ENCODE measurements at places on chromosomes 3 and 15.

GRCh38 chr3:170429050-170429449 is 10.4 kb downstream of the CLDN11 start:
- no peak for ATAC-seq

DNA sequence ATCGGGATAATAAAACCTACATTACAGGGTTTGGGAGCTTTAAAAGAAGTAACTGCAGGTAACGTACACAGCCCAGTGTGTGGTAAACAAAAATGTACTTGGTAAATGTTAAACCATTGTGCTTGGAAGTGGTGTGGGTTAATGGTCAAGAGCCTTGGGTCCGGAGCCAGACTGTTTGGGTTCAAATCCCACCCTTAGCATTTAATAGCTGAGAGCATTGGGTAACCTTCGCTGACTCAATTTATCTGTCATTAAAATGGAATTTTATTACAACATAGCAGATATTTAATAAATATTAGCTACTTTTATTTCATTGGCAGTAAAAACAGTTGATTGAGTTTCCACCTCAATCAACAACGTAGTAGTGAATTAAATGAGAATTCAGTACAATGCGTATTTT is 1.5 kb downstream of the FSTL1 start:
- no peak for ATAC-seq

GRCh38 chr3:72959336-72959735 is 37.3 kb upstream of the PPP4R2 start:
- no peak for ATAC-seq

DNA sequence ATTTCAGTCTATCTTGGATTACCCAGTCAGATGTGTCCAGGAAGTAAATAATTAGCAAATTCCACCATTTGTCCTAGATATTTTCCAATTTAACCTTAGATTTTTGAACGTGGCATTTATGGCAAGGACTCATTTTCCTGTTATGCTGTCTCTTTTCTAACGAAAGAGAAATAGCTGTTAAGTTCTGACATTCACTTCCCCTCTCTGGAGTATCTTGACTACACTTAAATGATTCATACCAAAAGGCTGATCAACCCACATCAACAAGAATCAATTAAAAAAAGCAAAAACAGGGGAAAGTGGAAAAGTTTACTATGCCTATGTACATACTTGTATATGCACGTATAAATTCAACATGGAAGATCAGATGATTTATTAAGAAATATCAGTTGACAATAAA is 149.9 kb downstream of the FRMD5 start:
- ATAC-seq = no peak

DNA sequence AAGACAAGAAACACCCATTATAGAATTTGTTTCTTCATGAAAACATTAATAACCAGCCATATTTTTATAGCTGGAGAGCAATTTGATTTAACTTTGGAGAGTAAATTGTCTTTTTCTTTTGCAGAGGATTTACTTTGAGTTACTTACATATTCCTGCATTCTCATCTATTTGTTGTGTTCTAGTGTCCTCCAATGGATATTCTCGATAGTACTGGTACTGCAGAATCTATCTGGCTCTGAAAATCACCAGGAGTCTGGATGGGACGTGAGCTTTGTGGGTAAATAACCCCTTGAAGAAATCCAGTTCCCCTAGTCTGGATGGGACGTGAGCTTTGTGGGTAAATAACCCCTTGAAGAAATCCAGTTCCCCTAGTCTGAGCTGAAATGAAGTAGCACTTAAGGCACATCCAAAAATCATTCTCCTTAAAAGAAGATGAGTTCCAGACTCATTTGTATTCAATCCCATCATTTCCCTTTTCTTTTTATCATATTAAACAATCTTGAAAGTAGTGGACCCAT is 294.1 kb upstream of the UBE2E2 start:
- ATAC-seq = no peak
